CD4-positive, alpha-beta T cell (primary cell): ENCODE measurements at places on chromosomes 5 and 9.

- no peak for DNase-seq
Measured at GRCh38 chr9:68515326-68516017, 25.2 kb downstream of the TMEM252 start.

- DNase-seq: no peak
Measured at GRCh38 chr5:175837171-175837699, 34.1 kb upstream of the CPLX2 start.

DNA sequence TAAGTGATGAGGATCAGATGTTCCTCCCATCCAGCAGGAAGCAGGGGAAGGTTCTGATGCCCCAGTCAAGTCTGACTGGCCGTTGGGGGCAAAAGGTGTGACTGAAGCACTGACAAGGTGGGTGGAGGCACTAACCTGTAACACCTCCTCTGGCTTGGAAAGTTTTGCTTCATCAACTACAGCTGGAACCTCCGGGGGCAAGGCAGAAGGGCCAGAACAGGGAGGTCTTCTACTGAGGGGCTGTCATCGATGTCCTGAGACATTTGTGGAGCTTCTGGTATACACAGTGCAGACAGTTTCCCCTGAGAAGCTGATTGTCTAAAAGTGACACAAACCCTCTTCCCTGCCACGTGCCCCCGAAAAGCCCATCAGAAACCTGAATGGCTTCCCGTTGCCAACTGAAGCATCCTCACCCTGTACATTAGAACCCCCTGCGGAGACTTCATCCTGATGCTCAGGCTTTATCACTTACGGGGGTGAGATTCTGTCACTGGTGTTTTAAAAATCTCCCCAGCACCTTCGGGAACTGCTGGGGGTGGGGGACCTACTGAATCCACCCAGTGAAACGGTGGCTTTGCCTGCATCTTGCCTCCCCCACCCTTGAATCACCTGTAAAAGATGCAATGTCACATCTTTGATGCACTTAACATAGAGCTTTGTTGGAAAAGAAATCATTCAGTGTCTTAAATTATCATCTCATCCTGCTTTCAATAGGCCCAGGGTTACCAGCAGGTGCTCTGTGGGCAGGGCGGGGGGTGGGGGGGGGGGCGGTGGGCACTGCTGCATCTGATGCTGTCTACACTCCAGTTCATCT is 24.6 kb downstream of the TRAF1 start:
- no peak for DNase-seq

GRCh38 chr9:37005517-37006140 is 28.4 kb downstream of the PAX5 start:
- no peak for DNase-seq

DNA sequence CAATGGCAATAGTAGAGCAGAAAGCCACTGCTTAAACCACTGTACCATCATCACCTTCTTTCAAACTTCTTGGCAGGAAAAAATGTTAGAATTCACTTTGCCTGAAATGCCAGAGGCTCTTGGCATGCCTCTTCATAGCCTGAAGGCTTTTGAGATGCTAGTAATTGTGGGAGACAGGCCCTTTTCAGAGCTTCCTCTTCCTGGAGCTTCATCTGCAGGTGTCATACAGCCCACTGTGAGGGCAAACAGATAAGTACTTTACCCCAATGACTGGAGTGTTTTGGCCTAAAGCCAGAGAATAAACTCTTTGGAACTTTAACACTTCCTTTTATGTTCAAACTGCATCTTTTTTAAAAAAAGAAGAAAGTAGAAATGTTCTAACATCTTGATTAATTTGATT is 81.3 kb upstream of the TMEM171 start:
- no peak for DNase-seq

- no peak for DNase-seq
Measured at GRCh38 chr9:36457836-36458429, 57.9 kb upstream of the RNF38 start.

- no peak for DNase-seq
Measured at GRCh38 chr9:32741706-32742105, 41.6 kb upstream of the TMEM215 start.

GRCh38 chr5:147822686-147823491 is 8.6 kb downstream of the SPINK1 start:
- no peak for DNase-seq

DNA sequence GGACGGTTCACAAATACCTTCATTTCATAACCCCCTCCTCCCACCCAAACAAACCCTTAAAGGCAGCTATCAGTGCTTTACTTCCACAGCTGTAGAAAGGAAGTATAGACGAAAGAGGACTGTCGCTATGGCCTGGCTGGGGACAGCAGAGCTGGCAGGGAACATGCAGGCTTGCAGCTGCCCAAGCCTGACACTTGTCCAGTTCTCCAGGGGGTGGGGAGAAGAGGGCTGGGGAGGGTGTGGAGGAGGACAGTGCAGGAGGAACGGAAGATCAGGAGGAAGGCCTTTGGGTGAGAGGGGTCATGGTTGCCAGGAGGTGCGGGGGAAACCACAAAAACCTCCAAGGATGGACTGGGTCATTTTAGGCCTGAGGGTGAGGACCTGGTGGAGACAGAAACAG is 25.9 kb downstream of the ARPC5L start:
- DNase-seq: no peak

DNA sequence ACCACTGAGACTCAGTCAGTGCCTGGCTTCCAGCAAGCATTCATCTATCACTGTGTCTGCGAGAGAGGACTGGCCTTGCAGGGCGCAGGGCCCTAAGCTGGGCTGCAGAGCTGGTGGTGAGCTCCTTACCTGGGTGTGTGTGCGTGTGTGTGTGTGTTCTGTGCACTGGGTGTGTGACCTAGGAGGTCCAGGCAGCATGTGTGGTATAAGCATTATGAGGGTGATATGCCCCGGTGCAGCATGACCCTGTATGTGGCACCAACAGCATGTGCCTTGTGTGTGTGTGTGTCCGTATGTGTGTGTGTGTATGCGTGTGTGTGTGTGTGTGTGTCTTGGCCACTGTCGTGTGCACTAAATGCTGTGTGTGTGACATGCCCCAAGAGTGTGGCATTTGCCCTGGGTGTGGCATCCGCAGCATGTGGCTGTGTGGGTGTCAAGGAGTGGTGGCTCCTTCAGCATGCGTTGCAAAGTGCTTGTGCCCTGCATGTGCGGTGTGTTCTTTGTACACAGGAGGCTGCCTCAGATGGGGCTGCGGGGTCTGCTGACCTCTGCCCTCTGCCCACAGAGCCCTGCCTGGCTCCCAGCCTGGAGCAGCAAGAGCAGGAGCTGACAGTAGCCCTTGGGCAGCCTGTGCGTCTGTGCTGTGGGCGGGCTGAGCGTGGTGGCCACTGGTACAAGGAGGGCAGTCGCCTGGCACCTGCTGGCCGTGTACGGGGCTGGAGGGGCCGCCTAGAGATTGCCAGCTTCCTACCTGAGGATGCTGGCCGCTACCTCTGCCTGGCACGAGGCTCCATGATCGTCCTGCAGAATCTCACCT is 3.3 kb downstream of the FGFR4 start:
- DNase-seq: no peak

DNA sequence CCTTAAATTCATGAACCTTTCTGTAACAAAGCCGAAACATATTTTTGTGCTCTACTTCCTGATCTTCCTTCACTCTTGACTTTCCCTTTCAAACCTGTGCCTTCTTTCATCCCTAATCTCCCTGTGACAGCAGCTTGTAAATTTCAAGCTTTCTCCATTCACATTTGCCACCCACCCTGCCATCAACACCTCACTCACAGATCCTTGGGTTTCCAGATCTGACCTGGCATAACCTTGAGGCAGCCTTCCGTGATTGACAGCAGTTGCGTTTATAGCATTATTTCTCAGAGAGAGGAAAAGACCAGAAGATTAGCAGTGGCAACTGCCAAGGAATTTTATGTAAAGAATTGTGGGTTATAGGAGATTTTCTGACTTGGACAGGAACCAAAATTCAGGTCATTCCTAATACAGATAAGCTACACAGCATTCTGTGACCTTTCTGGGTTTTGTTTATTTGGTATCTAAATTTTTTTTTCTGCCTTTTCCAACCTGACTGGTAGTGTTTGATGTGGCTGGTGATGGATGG is 260.0 kb downstream of the NR2F1-AS1 start:
- DNase-seq: no peak

DNA sequence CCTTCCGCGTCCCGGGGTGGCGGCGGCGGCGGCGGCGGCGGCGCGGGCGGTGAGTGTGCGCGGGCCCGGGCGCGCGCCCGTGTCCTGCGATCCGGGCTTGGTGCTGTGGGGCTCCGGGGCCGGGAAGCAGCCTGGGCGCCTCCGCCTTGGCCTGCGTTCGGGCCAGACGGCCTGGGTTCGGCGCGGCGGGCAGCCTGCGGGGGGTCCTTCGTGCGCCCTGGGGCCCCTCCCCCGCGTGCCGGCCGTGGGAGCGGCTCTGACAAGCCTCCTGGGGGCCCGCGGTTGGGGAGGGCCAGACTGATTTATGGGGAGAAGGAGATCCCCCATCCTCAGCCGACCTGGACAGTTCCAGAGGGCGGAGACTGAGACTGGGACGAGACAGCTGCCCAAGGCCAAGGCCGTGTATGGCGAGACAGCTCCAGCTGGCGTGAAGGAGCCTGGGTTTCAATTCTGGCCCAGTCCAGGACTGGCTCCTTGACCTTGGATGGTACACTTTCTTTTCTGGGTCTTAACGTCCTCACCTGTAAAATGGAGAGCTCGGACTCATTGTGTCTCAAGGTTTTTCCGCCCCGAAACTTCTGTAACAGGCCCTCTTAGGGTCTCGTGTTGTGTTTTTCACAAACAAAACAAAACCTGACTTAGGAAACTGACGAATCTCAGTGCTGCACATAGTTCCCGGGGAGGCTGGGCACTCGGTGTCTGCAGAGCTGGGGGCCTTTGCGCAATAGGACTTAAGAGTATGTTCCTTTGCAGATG is 603 bp downstream of the TMEM268 start:
- peak; percentile 30 for DNase-seq

DNA sequence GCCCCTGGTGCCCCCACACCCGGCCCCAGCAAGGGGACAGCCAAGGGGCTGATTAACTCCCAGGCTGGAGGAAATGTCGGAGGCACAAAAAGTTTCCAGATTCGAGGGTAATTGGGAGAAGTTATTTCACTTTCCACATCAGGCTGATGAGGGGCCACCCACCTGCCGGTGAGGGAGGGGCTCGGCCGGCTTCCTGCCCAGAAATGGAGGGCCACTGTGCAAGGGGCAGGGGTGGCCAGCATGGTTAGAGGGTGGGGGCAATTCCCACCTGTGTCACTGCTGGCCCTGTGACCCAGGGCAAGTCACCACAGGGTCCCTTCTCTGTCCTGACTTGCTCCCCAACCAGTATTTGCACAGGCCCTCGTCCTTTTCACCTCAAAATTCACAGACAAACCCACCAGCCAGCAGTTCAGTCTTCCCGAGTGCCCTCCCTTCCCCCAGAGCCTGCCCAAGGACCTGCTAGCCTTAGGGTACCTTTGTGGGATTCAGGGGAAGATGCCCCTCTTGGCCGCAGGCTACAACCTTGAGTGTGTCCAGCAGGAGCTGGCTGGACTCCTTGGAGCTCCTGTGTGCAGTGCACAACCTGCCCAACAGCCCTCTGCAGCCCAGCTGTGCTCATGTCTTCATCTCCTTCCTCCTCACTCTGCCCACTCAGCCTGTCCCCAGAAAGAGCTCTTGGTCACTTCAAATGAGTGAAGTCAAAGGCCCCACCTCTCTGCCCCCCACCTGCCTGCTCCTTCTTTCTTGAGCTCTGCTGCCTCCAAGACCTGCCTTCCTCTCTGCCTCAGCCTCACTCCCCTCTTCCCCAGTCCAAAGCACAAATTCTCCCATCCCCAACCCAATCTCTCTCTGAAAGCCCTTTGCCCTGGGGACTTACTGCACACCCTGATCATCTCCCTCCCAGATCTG is 130.5 kb downstream of the BARX1 start:
- no peak for DNase-seq

GRCh38 chr9:28121366-28121765 is 548.1 kb upstream of the C9orf72 start:
- DNase-seq: no peak
